Hepatocyte (in vitro differentiated cells): ENCODE measurements at places on chromosomes 13 and 19. TPM values are rescaled to one million over a fixed set of nuclear protein-coding genes. Genes with fewer than 3 reads are reported as not detected.

Gene OR7A5
- not detected in 2 replicates for total RNA-seq

DNA sequence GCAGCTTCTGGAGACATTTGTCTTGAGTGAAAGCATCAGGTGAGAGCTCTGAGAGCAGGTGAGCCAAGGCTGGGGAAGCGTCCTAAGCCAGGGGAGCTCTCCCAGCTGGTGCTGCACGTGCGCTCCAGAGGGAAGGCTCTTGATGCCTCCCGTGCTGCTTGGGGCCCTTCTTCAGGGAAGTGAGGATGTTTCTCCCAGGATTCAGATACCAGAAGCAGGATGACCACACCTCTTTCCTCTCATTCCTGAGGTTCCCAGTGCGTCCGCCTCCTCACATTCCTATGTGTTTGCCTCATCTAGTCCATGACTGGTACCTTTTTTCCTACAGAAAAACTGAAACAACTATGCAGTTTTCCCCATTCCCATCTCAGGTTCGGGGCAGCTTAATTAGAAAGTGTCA lies 231.0 kb upstream of the IRS2 start:
- H3K4me3 ChIP-seq: no peak overlapping the region
- DNase-seq: peak; percentile 81
- H3K4me1 ChIP-seq: peaks cover 21% of the 10 kb centered on the region
- H3K36me3 ChIP-seq: no peaks in the 10 kb centered on the region
- peak overlapping the region; percentile 71 for H3K27ac ChIP-seq

DNA sequence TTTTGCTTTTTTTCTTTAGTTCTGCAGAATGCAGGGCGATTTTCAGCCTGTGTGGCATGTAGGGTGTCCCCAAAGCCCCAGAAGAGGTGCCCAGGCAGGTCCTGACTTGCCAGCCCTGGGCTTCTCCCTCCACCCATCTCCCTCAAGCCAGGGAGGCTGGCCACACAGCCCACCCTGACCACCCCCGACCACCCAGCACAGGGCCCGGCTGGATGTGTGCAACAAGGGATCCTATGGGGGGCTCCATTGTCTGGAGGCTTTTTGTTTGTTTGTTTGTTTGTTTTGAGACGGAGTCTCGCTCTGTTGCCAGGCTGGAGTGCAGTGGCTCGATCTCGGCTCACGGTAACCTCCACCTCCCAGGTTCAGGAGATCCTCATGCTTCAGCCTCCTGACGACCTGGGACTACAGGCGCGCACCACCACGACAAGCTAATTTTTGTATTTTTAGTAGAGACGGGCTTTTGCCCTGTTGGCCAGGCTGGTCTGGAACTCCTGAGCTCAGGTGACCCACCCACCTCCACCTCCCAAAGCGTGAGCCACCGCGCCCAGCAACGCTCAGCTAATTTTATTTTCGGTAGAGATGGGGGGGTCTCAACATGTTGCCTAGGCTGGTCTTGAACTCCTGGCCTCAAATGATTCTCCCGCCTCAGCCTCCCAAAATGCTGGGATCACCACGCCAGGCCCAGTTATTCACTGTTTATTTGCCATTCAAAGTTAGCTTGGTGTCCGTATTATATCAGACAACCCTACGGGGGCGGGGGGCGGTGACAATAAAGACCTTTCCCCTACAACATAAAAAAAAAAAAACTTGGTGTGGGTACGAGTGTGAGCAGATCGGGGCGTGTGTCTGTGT lies 7.8 kb upstream of the MKNK2 start:
- peaks cover 39% of the 10 kb centered on the region for H3K4me1 ChIP-seq
- no peaks in the 10 kb centered on the region for H3K36me3 ChIP-seq
- no peak for DNase-seq
- peak overlapping the region; percentile 97 for H3K27ac ChIP-seq
- H3K27me3 ChIP-seq: no peaks in the 10 kb centered on the region
- H3K4me3 ChIP-seq: no peak overlapping the region

DNA sequence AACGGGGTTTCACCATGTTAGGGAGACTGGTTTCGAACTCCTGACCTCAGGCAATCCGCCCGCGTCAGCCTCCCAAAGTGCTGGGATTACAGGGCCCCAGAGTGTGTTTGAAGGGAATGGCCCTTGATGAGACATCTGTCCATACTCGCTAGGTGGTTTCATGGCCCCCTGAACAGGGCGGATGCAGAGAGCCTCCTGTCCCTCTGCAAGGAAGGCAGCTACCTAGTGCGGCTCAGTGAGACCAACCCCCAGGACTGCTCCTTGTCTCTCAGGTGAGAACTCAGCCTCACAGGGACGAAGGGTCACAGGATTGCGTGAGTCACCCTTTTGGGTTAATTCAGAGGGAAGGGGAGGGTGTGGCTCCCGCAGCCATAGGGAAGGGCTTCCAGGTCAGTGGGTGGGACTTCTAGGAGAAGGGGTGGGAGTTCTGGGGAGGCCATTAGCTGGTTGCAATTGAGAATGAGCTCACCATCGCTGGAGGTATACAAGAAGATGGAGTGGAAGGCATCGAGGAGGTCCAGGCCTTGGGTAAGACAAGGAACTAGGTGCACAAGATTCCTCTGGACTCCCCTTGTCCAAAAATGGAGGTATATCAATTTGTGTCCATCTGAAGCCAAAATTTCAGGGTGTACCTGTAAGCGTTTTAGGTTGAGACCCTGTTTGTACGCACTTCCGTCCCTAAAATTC lies 9.2 kb downstream of the SHD start:
- no peaks in the 10 kb centered on the region for H3K27me3 ChIP-seq
- H3K4me3 ChIP-seq: no peak overlapping the region
- H3K36me3 ChIP-seq: no peaks in the 10 kb centered on the region
- H3K4me1 ChIP-seq: no peaks in the 10 kb centered on the region
- no peak overlapping the region for H3K27ac ChIP-seq

Gene GNG14
- total RNA-seq: not detected in 2 replicates

Gene PCP2
- not detected in 2 replicates for total RNA-seq

GRCh38 chr13:95049772-95050171 lies 251.5 kb downstream of the ABCC4 start:
- no peaks in the 10 kb centered on the region for H3K4me1 ChIP-seq
- H3K27me3 ChIP-seq: no peaks in the 10 kb centered on the region
- H3K4me3 ChIP-seq: no peak overlapping the region
- no peak overlapping the region for H3K27ac ChIP-seq

DNA sequence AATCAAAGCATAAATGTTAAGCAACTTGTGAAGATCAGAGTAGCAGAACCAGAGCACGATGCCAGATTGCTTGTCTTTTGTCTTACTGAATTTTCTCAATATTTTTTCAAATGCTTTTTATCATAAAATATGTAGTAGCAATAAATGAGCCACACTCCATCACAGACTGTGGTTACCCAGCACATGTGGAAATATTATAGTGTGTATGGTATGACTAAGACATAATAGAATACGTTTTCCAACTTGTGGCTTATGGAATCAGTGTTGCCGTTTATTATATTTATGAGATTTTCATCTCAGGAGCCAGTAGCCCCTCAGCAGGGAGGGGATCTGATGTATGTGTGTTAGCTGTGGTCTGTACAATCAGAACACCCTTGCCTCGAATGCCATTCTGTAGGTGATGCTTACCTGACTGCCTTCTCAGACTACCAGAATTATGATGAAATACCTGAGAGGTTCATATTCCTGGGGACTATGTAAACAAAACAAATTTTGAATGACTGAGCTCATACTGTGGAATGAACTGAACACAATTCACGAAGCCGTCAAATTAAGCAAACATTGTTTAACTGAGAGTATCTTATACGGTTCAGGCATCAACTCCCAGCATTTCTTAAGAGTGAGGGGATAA lies 1.9 kb downstream of the SCEL start:
- H3K36me3 ChIP-seq: no peaks in the 10 kb centered on the region
- no peaks in the 10 kb centered on the region for H3K4me1 ChIP-seq
- H3K27me3 ChIP-seq: no peaks in the 10 kb centered on the region
- H3K4me3 ChIP-seq: no peak overlapping the region

Gene IL12RB1
- total RNA-seq: not detected in 2 replicates

Gene WDR88
- total RNA-seq: not detected in 2 replicates

DNA sequence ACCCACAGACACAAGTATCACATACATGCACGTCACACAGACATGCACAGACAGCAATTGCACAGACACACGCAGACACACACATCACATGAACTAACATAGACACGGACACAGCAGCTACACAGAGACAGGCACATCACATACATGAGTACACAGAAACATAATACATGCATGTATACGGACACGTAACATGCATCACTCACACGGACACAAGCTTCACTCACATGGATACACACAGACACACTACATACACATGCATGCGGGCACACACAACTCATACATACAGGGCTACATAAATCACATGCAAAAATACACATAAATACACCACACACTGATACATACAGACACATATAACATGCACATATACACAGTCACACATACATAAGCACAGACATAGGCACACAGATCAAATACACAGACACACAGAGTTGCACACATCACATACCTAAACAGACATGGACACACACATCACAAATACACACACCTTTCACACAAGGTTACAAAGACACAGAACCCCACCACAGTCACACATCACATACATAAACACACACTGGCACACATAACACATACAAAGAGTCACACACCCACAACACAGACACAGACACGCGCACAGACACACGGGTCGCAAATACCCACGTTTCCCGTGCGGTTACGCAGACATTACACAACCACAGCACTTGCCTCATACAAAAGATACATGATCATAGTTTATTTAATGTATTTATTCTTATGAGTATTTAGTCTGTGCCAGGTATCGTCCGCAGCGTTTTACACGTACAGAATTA lies 1.1 kb upstream of the LMTK3 start:
- no peak overlapping the region for H3K4me3 ChIP-seq
- H3K27me3 ChIP-seq: peaks cover 12% of the 10 kb centered on the region
- no peaks in the 10 kb centered on the region for H3K4me1 ChIP-seq
- no peaks in the 10 kb centered on the region for H3K36me3 ChIP-seq
- no peak for DNase-seq
- no peak overlapping the region for H3K27ac ChIP-seq

Gene CLDND2
- 1.2 TPM in 1 of 2 replicates, not detected in the other for total RNA-seq

- no peaks in the 10 kb centered on the region for H3K27me3 ChIP-seq
- H3K4me3 ChIP-seq: peak overlapping the region; percentile 54
- no peaks in the 10 kb centered on the region for H3K4me1 ChIP-seq
Observed at GRCh38 chr19:12965017-12965811, 4.2 kb upstream of the DAND5 start.

- no peak overlapping the region for H3K4me3 ChIP-seq
- H3K27ac ChIP-seq: no peak overlapping the region
- H3K4me1 ChIP-seq: no peaks in the 10 kb centered on the region
- DNase-seq: no peak
Observed at GRCh38 chr19:16677055-16677454, 16.1 kb downstream of the TMEM38A start.

Gene ALOX5AP
- 3.3 and 7.5 TPM in 2 replicates for total RNA-seq

DNA sequence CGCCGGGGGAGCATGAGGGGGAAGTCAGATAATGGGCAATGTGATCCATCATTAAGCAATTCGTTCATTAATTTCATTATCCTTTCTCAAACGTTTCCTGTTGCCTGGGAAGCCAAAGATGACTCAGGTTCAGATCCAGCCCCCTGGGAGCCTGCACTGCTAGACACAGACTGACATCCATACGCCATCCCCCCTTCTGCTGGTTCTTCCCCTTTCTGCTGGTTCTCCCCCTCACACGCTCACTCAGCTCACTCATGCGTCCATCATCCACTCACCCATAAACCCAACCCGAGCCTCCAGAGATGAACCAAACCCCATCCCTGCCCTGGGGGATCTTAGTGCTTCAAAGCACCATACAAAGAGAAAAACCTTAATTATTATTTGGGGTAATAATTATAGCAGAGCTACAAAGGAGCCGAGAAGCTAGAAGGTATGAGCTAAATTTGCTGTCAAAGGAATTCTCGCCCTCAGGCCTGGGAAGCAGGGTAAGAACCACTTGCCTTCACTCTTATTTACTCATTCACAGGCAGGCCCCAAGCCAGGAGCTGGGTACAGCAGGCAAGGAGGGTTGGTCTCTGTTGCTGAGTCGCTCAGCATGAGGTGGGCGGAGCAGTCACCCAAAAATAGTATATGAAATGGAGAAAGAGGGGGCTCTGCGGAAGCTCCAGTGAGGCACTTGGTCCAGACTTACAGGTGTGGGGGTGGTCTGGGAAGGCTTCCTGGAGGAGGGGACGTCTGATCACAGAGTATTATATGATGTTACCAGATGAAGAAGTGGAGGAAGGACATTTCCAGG lies 7.0 kb upstream of the ZNF444 start:
- no peak overlapping the region for H3K4me3 ChIP-seq
- no peaks in the 10 kb centered on the region for H3K27me3 ChIP-seq
- no peak for DNase-seq
- H3K4me1 ChIP-seq: peaks cover 9% of the 10 kb centered on the region

DNA sequence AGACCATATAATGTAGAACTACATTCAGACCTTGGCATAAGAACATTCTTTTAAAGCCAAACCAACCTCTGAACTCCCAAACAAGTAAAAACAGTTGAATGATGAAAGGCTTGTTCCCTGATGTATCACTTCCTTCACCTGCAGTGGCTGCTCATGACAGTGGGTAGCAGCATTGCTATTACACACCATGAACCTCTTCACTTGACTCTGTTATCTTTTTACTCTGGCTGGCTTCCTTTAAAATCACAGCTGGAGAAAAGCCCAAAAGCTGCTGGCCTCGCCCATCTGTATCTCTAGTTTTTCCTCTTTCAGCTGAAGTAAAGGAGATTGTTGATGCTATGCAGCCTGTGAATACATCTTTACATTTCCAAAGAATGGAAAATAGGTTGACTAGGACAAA lies 22.6 kb downstream of the THSD1 start:
- no peaks in the 10 kb centered on the region for H3K4me1 ChIP-seq
- H3K4me3 ChIP-seq: no peak overlapping the region
- no peaks in the 10 kb centered on the region for H3K27me3 ChIP-seq
- H3K27ac ChIP-seq: no peak overlapping the region

GRCh38 chr13:42569576-42570344 lies 4.2 kb upstream of the TNFSF11 start:
- no peaks in the 10 kb centered on the region for H3K4me1 ChIP-seq
- no peaks in the 10 kb centered on the region for H3K36me3 ChIP-seq
- no peak overlapping the region for H3K4me3 ChIP-seq
- H3K27ac ChIP-seq: no peak overlapping the region

Gene PABPC3
- 0.03 and 0.04 TPM in 2 replicates for total RNA-seq

- no peaks in the 10 kb centered on the region for H3K27me3 ChIP-seq
- DNase-seq: peak; percentile 38
Observed at GRCh38 chr13:59409211-59409610, 754.5 kb downstream of the DIAPH3 start.

GRCh38 chr19:15290166-15290565 lies 42.2 kb downstream of the BRD4 start:
- DNase-seq: no peak
- H3K36me3 ChIP-seq: no peaks in the 10 kb centered on the region
- no peak overlapping the region for H3K27ac ChIP-seq
- H3K27me3 ChIP-seq: no peaks in the 10 kb centered on the region

- H3K4me1 ChIP-seq: peaks cover 19% of the 10 kb centered on the region
- peaks cover 98% of the 10 kb centered on the region for H3K27me3 ChIP-seq
- no peak overlapping the region for H3K27ac ChIP-seq
Observed at GRCh38 chr13:27918918-27919658, 712 bp upstream of the PDX1 start.

- no peaks in the 10 kb centered on the region for H3K27me3 ChIP-seq
- DNase-seq: no peak
- no peaks in the 10 kb centered on the region for H3K36me3 ChIP-seq
- H3K4me3 ChIP-seq: no peak overlapping the region
- no peak overlapping the region for H3K27ac ChIP-seq
Observed at GRCh38 chr13:68232351-68233130, 1002.4 kb upstream of the PCDH9 start.

Gene ZFP82
- 4.8 and 7.4 TPM in 2 replicates for total RNA-seq
